ENCODE measurements at places on chromosomes 11 and 22.
A peak's percentile ranks its signal among the peaks of the same experiment; 100 is the strongest.

DNA sequence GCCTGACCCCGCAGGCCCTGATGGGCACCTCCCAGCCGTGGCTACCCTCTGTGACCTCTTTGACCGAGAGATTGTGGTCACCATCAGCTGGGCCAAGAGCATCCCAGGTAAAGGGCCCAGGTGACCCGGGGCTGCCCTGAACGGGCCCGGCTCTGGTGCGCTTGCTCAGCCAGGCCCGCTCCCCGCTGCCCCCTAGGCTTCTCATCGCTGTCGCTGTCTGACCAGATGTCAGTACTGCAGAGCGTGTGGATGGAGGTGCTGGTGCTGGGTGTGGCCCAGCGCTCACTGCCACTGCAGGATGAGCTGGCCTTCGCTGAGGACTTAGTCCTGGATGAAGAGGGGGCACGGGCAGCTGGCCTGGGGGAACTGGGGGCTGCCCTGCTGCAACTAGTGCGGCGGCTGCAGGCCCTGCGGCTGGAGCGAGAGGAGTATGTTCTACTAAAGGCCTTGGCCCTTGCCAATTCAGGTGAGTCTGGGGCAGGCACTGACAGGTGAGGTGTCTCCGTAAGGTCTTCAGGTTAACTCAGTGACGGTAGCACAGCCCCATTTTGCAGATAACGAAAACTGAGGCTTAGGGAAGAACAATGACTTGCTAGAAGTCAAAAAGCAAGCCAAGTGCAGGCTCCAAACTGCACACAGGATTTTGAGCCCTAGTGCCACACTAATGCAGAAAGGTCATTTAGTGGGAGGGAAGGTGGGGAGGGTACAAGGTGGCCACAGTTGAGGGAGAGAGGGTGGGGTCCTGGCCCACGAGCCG is 2.4 kb downstream of the TRMT112 start:
- H3K4me1 ChIP-seq, result peaks cover 24% of the 10 kb centered on the region
- peak overlapping the region; percentile 45 for H3K4me3 ChIP-seq
- H3K27me3 ChIP-seq, result no peaks in the 10 kb centered on the region
- no peak for DNase-seq
- peaks cover 21% of the 10 kb centered on the region for H3K36me3 ChIP-seq
- no peak overlapping the region for H3K27ac ChIP-seq

DNA sequence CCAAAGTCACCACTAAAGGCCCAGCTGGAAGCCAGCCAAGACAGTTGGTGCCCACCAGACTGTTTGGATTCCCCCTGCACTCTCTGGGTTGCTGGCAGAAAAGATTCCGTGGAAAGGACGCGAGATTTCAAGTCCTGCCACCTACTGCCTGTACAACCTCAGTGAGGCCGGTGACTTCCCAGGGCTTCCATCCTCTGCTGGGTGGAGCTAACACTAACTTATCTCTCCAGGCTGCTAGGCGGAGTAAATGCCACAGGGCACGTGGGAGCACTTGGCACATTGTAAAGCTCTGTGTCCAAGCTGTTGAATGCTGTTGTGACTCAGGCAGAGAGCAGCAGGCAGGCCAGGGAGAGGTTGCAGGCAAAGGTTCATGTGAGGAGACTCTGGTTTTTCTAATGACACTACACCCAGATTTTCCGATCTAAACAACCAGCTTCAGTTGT is 50.9 kb upstream of the CDON start:
- H3K27me3 ChIP-seq, result no peaks in the 10 kb centered on the region
- H3K4me1 ChIP-seq, result no peaks in the 10 kb centered on the region
- DNase-seq, result no peak
- H3K4me3 ChIP-seq, result no peak overlapping the region

GRCh38 chr11:120180551-120181232 is 30.1 kb upstream of the OAF start:
- peaks cover 18% of the 10 kb centered on the region for H3K27me3 ChIP-seq
- no peak for DNase-seq
- H3K27ac ChIP-seq, result no peak overlapping the region
- H3K4me3 ChIP-seq, result no peak overlapping the region

DNA sequence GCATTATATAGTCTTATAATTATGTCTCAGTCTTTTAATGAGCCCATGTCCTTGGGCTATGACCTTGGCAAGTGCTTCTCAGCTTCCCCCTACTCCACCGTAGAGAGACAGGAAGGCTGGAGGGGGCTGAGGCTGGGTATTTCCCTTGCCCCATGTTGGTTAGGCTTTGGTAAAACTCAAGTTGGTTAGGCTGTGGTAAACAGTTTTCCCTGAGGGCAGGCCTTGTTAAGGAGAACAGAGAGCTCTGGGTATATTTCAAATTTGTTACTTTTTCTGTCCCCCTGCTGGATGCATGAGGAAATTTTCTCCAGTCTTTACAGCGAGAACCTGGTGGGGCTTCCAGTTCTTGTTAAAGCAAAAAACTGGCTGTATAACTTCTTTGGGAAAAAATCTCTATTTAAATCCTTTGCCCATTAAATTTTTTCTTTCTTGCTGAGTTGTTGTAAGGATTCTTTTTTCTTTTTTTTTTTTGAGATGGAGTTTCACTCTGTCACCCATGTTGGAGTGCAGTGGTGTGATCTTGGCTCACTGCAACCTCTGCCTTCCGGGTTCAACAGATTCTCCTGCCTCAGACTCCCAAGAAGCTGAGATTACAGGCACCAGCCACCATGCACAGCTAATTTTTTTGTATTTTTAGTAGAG is 12.2 kb upstream of the DCHS1 start:
- H3K27me3 ChIP-seq, result peaks cover 12% of the 10 kb centered on the region
- peaks cover 62% of the 10 kb centered on the region for H3K4me1 ChIP-seq
- H3K27ac ChIP-seq, result peak overlapping the region; percentile 41
- peaks cover 5% of the 10 kb centered on the region for H3K36me3 ChIP-seq
- DNase-seq, result peak; percentile 55
- H3K4me3 ChIP-seq, result peak overlapping the region; percentile 23

- no peaks in the 10 kb centered on the region for H3K27me3 ChIP-seq
- H3K4me3 ChIP-seq, result no peak overlapping the region
- peak overlapping the region; percentile 34 for H3K27ac ChIP-seq
- H3K4me1 ChIP-seq, result no peaks in the 10 kb centered on the region
- DNase-seq, result no peak
- peaks cover 12% of the 10 kb centered on the region for H3K36me3 ChIP-seq
Measured at GRCh38 chr11:133898770-133899115, 53.4 kb upstream of the SPATA19 start.

DNA sequence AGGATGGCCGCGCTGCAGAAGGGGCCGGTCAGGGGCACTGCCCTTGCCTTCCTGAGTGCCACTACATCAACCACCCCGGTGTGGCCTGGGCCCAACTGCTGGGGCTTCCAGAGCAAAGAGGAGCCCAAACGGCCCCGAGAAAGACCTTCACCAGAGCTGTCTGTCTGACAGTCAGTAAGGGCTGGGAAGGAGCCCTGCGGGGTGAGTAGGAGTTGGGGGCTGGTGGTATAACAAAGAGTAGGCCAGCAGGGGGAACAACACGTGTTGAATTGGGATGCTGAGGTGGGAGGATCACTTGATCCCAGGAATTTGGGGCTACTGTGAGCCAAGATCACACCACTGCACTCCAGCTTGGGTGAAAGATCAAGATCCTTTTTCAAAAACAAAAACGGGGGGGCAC is 3.9 kb downstream of the GSTT4 start:
- H3K4me1 ChIP-seq, result no peaks in the 10 kb centered on the region
- H3K27ac ChIP-seq, result no peak overlapping the region
- DNase-seq, result no peak
- no peaks in the 10 kb centered on the region for H3K36me3 ChIP-seq
- peaks cover 8% of the 10 kb centered on the region for H3K27me3 ChIP-seq

GRCh38 chr22:50678218-50678650 is 5.6 kb downstream of the SHANK3 start:
- peaks cover 16% of the 10 kb centered on the region for H3K27me3 ChIP-seq
- H3K4me3 ChIP-seq, result no peak overlapping the region
- no peaks in the 10 kb centered on the region for H3K4me1 ChIP-seq
- H3K27ac ChIP-seq, result no peak overlapping the region
- DNase-seq, result no peak

DNA sequence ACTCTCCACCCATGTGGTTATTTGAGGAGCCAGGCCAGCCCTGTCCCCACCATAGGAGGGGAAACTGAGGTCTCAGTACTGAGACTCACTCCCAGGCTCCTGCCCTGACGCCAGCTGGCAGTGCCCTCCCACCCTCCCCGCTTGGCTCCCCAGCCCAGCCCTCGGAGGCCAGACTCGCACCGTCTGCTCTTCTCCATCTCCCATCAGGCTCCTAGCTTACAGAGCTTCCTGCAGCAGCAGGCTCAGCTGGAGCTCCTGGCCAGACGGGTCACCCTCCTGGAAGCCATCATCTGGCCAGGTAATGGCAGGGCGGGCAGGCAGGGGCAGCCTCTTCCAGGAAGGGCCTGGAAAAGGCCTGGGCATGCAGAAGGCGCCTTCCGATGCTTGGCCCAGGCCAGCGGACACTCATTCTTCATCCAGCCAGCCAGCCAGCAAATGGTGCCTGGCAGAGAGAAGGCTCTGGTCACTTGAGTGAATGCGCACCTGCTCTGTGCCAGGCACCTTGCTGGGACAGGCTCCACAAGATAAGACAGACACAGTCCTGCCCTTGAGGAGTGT is 12.6 kb downstream of the RHBDD3 start:
- DNase-seq, result no peak
- no peaks in the 10 kb centered on the region for H3K27me3 ChIP-seq
- H3K4me3 ChIP-seq, result no peak overlapping the region
- no peak overlapping the region for H3K27ac ChIP-seq
- no peaks in the 10 kb centered on the region for H3K36me3 ChIP-seq
- H3K4me1 ChIP-seq, result no peaks in the 10 kb centered on the region

GRCh38 chr22:30297991-30298701 is 8.8 kb upstream of the CASTOR1 start:
- DNase-seq, result no peak
- peak overlapping the region; percentile 23 for H3K27ac ChIP-seq
- H3K27me3 ChIP-seq, result no peaks in the 10 kb centered on the region
- H3K4me1 ChIP-seq, result peaks cover 57% of the 10 kb centered on the region
- peaks cover 30% of the 10 kb centered on the region for H3K36me3 ChIP-seq

GRCh38 chr11:68903288-68904247 is at the start of the genes IGHMBP2 and MRPL21:
Gene IGHMBP2 (plus strand): TSS chr11:68903891. CDS start chr11:68903953, 62 bp downstream.
Gene MRPL21 (minus strand): TSS chr11:68903832. CDS start chr11:68903810, 22 bp downstream.
- peaks cover 32% of the 10 kb centered on the region for H3K36me3 ChIP-seq
- H3K27ac ChIP-seq, result peak within 1 kb of the TSS; percentile 89
- H3K4me3 ChIP-seq, result peak within 1 kb of the TSS; percentile 96
- no peaks in the 10 kb centered on the region for H3K27me3 ChIP-seq
- DNase-seq, result peak; percentile 85

DNA sequence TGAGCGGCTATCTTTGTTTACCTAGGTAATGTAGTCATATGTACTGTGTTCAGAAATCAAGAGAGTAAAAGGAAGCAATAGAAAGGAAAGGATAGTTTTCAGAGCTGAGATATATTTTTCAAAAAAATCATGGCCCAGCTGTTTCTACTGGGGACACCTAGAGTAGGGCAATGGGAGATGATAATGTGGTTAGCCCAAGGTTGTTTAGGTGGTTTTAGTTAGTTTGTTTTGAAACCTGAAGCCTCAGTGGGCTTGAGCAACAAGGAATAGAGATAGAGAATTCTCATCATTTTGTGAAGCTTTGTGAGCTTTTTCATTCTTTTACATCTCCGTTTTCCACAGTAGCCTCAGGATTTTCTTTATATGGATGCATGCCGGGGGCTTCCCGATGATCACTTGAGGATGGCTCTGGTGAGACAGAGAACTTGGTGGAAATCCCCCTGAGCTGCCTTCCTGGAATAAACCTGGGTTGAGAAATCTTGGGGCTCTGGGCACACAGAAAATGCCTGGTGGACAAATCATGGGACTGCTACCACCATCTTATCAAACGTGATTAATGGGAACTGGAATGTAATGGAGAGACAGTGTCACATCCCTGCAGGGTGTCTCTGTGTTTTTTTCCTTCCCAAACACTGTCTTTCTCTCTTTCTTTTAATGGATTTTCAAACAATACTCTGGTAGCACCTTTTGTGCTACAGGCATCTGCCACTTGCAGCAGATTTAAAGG is 49.0 kb downstream of the ARHGAP42 start:
- no peaks in the 10 kb centered on the region for H3K27me3 ChIP-seq
- DNase-seq, result no peak
- H3K27ac ChIP-seq, result no peak overlapping the region
- no peaks in the 10 kb centered on the region for H3K4me1 ChIP-seq
- no peaks in the 10 kb centered on the region for H3K36me3 ChIP-seq

GRCh38 chr22:19654338-19654987 is 59.8 kb upstream of the SEPTIN5 start:
- no peak overlapping the region for H3K4me3 ChIP-seq
- H3K27me3 ChIP-seq, result peaks cover 30% of the 10 kb centered on the region
- no peak for DNase-seq

GRCh38 chr22:38843657-38844314 is at the start of gene NPTXR:
Gene NPTXR (minus strand): TSS chr22:38844028.
- no peaks in the 10 kb centered on the region for H3K36me3 ChIP-seq
- no peak for DNase-seq
- H3K4me3 ChIP-seq, result peak within 1 kb of the TSS; percentile 79
- H3K27me3 ChIP-seq, result peaks cover 55% of the 10 kb centered on the region

- no peak for DNase-seq
- H3K36me3 ChIP-seq, result no peaks in the 10 kb centered on the region
- peaks cover 15% of the 10 kb centered on the region for H3K4me1 ChIP-seq
- H3K27ac ChIP-seq, result no peak overlapping the region
- H3K27me3 ChIP-seq, result peaks cover 16% of the 10 kb centered on the region
Measured at GRCh38 chr22:42434748-42435425, 2.7 kb upstream of the NFAM1 start.

DNA sequence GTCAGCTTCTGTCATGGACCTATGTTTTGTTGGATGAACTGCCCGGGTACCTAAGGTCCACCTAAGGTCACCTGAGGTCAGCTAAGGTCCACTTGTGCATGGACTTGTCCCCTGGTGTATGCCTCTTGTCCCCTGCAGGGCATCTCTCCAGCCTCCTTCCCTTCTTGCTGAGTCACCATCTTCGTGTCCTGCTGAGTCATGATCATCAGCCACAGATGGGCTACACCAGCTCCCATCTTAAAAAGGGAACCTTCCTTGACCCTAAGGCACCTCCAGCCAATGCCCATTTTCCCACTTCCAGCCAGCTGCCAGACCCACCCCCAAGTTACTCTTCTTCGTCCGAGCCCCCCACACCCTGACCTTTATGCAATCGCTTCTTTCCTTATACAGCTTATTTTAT is 544.9 kb downstream of the TBC1D22A start:
- no peak overlapping the region for H3K4me3 ChIP-seq
- no peak for DNase-seq
- H3K27ac ChIP-seq, result no peak overlapping the region

DNA sequence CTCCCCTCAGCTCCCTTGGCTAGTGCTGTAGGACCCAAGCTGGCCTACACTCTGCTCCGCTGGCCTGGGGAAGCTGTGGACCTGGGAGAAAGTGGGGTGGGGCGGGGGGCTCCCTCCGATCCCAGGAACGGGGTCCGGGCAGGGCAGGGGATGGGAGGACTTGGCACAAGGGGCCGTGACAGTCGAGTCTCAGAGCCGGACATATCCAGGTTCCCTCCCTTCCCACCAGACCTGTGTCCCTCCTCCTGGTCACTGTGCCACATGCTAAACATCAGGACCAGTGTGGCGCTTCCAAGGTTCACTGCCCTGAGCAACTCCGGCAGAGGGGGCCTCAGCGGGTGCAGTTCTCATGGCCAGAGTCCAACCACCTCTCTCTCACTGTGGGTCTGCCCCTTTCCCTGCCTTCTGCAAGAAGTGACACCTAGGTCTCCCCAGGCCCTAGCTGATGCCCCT is 2.0 kb downstream of the DUSP8 start:
- no peaks in the 10 kb centered on the region for H3K4me1 ChIP-seq
- H3K36me3 ChIP-seq, result no peaks in the 10 kb centered on the region
- H3K4me3 ChIP-seq, result peak overlapping the region; percentile 68

GRCh38 chr11:39365809-39366436 is 2093.5 kb downstream of the LRRC4C start:
- peaks cover 4% of the 10 kb centered on the region for H3K4me1 ChIP-seq
- H3K27me3 ChIP-seq, result peaks cover 2% of the 10 kb centered on the region
- no peaks in the 10 kb centered on the region for H3K36me3 ChIP-seq
- H3K27ac ChIP-seq, result no peak overlapping the region
- DNase-seq, result no peak

Data from activated T-helper 1 cell treated with anti-CD3 and anti-CD28 coated beads, Interleukin-12 subunit alpha, Interleukin-12 subunit beta, Interleukin-2, Interleukin-4 antibody, amounts not matched to agents 30 ng/mL and 10 ng/mL and 1 ng/mL, durations not matched to agents 14 hours and 24 hours and 36 hours (primary cell).